ENCODE measurements at places on chromosomes 16 and 17. TPM values are rescaled to one million over a fixed set of nuclear protein-coding genes. Genes with fewer than 3 reads are reported as not detected.

- no peak for DNase-seq
Measured at GRCh38 chr17:73170324-73170723, 5.5 kb downstream of the SSTR2 start.

DNA sequence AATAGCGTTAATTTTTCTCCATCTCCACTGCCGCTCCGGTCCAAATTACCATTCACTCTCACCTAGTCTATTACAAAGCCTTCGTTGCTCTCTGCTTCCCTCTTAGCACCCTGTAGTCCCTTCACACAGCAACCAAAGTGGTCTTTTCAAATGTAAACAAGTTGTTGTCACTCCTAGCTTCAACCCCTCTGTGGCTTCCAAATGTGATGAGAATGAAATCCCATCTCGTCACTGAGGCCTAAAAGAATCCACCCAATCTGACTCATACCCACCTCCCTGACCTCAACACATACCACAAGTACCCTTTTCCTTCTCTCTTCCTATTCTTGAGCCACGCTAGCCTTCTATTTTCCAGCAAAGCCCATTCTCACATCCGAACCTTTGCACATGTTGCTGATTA is 2.2 kb upstream of the PELP1 start:
- no peak for DNase-seq

GRCh38 chr17:2237521-2237921 is 66.1 kb downstream of the SMG6 start:
- DNase-seq = no peak

DNA sequence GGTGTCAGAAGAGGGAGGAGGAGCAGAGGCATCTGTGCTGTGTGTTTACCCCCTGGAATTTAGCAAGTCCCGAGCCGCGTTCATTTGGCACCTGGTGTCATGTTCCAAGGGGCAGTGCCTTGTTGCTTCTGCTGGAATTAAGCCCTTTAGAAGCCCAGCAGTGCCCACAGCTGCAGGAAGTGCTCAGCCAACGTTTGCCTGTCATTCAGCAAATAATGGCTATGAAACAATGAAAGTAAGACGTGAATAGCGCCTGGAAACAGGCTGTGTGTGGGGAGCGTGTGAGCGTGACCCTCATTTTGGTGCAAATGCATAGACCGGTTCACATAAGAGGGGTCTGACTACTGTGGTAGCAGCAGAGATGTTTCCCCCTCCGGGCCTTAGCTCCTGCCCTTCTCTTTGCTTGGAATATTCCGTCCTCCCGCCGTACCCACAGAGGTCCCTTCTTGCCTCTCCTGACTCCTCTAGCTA is 5.8 kb upstream of the ATP2C2 start:
- no peak for DNase-seq

DNA sequence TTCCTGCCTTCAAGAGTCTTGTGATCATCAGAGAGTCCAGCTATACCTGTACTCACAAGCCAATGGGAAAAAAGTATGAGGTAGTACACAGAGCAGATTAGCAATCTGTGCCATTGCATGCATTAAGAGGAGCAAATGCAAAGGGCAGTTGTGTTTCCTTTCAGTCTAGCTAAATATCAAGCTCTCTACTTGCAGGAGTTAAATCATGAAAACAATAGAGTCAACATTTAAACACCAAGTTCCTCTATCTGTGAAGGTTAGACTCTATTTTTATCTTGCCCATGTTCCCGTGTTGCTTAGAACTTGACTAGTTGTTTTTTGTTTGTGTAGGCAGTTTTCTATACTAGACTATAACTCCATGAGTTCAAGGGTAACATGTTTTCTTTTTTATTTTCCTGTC is 4.7 kb upstream of the FAM20A start:
- DNase-seq = no peak

DNA sequence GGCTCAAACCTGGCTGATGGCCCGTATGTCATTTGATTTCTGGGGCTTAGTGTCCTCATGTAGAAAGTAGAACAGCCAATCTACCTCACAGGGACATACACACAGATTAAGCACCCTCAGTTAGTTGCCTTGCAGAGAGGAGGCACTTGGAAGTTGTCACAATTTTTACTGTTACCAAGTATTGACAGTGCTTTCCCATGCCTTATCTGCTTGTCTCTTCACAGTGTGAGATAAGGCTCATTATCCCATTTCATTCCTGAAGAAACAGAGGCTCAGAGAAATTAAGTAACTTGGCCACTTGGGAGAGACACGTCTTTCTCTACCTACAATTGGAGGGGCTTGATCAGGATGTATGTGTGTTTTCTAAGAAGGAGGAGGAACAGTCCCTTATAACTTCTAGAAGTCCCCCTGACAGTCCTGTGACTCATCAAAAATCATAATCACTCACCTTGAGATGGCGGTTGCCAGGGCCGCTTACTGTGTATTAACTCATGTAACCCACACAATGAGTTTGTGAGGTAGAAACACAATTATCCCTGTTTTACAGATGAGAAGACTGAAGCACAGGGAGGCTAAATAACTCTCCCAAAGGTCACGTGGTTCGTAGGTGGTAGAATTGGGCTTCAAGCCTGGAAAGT is 56.9 kb upstream of the LHX1 start:
- DNase-seq = no peak

GRCh38 chr17:39769974-39770587 is 32.3 kb downstream of the GRB7 start:
- DNase-seq = no peak

GRCh38 chr17:6555331-6556120 is 829 bp downstream of the PITPNM3 start:
- DNase-seq = no peak

GRCh38 chr17:30187573-30187972 is 47.9 kb downstream of the SLC6A4 start:
- no peak for DNase-seq

DNA sequence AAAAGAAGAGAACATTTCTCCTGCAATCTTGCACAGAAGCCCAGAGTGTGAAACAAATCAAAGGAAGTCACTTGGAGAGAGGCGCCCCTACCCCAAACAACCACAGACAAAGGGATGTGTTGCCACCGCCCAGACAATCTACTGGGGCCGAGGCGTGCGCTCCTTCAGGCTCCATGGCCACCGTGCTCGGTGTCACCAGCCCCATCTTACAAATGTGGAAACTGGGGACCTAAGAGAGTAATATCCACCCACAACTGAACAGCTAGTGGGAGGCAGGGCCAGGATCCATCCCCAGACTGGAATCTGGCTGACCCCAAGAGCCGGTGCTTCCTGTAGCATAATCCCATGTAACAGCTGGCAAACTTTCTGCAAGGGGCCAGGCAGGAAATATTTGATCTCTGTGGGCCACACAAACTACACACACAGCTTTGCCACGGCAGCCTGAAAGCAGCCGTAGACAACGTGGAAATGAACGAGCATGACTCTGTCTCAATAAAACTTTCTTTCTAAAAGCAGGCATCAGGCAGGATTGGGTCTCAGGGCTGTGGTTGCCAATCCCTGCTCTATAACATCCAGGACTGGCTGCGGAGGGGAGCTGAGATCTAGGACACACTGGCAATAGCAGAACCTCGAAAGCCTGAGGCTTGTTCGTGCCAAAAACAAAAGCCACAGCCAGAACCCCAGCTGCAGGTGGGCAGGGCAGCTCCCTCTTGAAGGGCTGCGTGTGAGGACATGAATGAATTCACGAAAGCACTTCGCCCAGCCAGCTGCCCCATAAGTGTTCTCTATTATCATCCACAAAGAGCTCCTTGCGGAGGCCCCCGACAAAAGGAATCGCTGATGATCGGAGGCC is 26.6 kb upstream of the GINS2 start:
- DNase-seq = no peak

DNA sequence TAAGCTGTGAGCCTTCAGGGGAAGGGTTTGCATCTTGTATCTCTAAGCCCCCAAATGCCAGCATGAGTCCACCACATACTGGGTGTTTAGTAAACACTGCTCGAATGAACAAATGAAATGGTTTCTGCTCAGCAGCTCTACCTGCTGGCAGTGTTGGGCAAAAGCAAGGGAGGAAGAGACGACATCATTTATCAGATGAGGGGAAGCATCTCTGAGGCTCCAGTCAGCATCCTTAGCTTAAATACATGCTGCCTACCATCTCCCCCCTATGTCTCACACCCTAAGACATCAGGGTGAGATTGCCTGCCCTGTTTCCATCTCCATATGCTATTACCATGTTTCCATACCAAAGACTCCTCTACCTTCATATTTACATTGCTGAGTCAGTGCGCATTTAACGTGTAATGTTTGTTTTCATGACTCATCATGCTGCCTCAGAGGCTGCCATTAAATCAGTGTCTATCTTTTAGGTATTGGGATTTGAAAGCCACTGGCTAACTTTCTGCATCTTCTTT is 379.8 kb downstream of the UTP18 start:
- DNase-seq = no peak

DNA sequence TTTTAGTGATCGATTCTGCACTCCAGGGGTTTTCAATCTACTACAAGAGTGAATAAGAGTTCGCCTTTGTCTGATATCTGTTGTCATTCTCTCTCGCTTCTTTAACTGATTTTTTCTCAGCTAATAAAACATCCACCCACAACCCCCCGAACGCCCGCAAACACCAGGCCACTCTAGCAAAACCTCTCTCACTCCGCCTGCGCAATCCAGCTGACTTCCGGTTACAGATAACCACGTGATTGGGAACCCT is 338 bp upstream of the RPL19 start:
- peak; percentile 96 for DNase-seq

DNA sequence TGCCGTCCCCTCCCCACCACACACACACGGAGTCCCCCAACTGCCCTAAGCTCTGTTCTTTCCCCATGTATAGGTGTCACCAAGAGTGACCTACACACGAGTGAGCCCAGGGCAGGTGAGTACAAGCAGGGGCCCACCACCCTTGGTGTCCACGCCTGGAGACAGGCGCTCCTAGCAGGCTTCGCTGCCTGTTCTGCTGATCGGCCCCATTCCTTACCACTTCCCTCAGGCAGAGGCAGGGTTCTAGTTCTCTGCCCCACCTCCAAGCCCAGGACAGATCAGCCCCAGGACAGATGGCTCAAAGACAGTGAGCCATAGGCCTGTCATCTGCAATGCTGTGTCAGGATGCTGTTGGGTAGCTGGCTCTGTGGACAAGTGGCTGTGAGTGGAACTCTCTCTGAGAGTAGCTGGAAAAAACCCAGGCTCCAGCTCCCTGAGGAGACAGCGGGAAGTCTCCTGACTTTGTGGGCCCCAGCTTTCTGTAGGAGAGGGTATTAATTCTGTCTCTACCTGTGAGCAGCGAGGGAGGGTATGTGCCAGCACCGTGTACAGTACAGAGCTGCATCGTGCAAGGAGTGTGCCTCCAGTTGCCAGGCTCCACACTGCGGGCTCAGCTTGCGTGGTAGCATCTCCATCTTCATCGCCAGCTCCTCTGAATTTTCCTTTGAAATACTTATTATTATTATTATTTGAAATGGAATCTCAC is 897 bp downstream of the TP53I13 start:
- DNase-seq = peak; percentile 13

SMCR8 gene
- total RNA-seq = 24.7 TPM

FASN gene
- total RNA-seq = 98.8 TPM

C17orf58 gene
- total RNA-seq = 5.0 TPM

ACSM2B gene
- not detected for total RNA-seq

TPSB2 gene
- 65.2 TPM for total RNA-seq
